ENCODE measurements at places on chromosomes 7 and 10.

GRCh38 chr7:151178831-151179230 is 8.2 kb downstream of the ASB10 start:
- DNase-seq: no peak

DNA sequence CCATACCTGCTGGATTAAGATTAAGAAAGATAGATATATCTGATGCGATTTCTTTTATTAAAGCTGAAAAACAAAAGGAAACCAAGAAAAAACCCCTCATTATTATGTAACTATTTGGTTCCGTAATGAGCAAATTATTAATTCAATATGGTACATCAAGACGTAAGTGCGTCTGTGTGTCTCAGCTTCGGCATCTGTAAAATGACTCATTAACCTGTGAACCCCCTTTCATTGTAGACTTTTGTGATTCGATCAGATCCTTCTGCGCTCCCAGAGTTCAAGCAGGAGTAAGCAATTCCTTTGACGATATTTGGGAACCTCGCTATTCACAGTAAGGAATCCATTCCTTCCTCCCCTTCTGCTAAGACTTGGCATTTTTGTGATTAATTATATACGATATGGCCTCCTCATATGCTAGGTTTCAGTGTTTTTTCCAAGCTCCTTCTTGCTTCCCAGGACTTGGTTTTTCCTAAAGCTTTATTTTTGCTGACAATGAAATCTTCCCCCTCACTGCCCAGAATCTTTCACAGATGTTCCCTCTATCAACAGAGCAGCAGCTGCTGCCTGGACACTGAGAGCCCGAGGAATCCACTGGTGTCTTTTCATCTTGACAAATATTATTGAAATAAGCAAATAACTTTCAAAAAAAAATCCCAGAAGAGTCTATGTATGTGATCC is 171.7 kb upstream of the CELF2 start:
- no peak for DNase-seq

DNA sequence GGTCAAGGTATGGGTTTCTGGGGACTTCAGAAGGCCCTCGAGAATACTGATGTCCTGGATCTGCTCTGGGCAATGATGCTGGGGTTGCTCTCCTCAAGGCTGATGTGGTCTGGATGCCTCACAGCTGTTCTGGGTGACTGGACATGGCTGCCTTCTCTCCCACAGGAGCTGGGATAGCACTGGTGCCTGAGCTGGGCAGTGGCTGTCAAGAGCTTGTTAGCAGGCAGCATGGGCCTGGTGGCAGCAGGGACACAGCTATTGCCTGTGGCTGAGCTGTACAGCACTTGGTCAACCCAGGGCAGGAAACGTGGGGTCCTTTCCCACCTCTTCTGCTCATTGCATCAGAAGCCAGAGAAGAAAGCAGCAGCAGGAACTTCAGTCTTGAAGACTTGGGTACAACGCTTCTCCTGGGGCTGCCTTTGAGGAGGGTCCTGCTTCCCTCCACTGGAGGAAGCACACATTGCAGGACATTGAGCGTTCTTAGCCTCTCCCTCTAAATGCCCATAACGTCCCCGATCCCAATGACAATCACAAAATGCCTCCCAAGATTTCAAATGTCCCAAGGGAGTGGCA is 13.0 kb downstream of the ADCYAP1R1 start:
- no peak for DNase-seq

DNA sequence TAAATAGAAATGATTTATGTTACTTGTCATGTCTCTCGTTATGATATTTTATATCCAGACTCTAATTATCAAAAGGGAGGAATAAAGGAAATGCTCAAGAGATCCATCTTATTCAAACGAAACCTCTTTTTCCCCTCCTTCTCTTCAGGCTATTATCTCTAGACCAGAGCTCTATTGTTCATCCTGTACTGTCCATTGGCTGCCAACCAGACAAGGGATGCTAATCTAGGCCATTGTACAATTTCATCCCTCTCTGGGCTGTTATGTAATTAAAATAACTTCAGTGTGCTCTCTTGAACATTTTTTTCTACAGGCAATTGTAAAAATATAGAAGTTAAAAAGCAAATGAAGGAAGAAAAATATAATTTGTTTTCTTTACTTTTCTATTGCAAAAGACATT is 220.4 kb downstream of the HDAC9 start:
- no peak for DNase-seq
